ENCODE measurements at places on chromosomes 2 and 18.

GRCh38 chr2:216415541-216415940, 3.3 kb downstream of the SMARCAL1 start:
- no peak for DNase-seq

- no peak for DNase-seq
Measured at GRCh38 chr2:222447131-222447530, 22.8 kb downstream of the SGPP2 start.

DNA sequence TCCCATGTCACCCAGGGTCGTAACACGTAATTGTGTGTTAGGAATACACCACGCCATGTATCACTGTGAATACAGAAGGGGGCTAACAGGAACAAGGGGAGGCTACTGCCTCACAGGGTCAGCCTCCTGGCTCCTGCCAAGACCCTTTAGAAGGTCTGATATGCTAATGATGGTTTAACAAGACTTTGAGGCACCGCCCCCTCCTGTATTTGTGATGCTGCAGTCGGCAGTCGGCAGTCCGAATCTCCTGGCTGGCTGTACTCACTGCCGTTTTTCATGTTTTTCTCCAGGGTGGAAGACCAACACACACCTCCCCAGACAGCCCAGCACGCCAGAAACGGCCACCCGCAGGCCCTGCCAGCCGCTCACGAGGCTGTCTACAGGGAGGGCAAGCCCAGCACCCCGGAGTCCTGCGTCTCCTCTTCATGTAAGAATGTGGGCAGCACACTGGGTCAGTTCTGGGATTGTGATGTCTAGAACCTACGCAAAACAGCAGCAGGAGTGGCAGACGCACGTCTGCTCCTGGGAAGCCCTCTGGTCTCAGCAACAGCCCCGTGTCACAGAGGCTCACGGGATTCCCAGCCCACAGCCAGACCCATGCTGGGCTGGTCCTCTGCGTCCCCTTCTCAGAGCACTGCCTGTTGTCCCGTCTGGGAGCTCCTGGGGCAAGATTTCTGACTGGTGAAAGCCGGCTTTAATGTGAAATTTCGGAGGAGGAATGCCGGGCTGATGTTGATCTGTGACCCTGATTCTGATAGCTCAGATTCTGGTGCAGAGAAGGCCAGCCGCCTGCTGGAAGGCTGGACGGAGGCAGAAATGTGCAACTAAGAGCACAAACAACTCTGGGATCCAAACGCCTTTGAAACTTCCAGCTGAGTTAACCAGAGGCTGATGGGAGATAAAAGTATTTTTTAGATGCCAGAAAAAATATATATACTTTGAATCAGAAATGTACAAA, 39.7 kb upstream of the B3GNT7 start:
- DNase-seq: no peak

- no peak for DNase-seq
Measured at GRCh38 chr2:131035826-131036231, 57.4 kb downstream of the FAM168B start.

GRCh38 chr18:38909972-38910371, 1344.4 kb upstream of the CELF4 start:
- no peak for DNase-seq

DNA sequence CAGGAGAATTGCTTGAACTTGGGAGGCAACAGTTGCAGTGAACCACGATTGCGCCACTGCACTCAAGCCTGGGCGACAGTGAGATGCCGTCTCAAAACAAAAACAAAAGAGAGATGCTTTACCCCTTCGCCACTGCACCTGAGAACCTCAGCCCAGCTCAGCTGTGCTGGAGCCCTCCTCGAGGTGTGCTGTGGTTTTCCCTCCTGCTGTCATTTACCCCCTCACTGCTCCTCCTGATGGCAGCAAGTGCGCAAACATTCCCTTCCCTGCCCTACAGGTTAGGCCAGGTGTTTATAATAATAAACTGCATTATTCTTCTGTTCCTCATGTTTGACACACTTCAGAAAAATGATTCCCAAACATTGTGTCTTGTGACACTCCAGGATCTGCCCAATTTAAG, 8.4 kb downstream of the FBXO36 start:
- no peak for DNase-seq

DNA sequence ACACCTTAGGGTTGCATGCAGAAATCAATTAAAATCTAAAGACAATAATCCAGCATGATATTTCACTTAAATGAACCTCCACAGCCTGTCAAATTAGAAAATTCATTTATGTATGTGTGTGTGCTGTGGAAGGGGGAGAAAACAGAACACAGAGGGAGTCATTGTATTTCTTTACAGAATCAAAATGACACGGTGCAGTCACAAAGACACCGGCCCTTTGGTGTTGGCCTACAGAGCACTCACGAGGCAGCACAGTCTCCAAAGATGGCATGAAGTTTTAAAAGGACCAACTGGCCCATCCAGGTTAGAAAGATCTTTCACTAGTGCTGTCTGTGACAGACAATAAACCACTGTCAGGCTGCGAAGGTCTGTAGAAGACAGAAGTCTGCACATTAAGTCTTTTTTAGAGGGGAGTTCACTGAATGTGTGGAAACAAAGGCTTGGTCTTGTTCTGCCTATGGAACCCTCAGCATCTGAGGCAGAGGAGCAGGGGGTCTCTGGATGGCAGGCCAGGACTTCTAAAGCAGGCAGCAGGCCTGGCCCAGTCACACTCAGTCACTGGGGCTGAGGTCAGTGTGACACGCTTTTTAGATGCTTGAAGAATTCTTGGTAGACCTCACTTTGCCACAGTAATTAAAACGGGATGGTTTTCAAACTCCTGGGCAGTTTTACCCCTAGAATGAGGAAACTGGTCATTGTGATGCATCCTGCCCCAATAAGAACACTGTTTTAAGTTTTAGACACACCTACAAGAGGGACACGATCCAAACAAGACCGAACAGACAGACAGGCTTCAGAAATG, 184.9 kb downstream of the AFF3 start:
- DNase-seq: no peak

DNA sequence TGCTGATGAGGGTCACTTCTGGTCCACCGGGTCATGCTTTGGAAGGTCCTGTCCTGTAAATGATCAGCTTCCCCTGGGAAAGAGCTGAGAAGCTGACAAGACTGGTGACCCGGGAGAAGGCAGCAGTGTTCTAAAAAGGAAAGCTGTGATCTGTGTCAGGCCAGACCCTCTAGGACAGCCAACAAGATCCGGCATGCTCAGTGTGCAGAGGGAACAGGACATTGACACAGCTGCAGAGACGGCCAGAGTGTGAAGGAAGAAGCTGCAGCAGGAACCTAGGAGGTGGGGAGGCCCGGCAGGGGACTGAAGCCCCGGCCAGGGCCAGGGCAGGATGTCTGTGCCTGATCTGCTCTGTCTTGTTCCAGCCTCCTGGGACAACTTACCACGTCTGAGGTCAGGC, 372.7 kb upstream of the ID2 start:
- DNase-seq: no peak

GRCh38 chr2:27494284-27494943, 586 bp downstream of the FNDC4 start:
- DNase-seq: no peak

- DNase-seq: no peak
Measured at GRCh38 chr2:48991415-48992131, 162.7 kb downstream of the FSHR start.

GRCh38 chr2:152815634-152816257, 97.3 kb downstream of the ARL6IP6 start:
- DNase-seq: no peak

DNA sequence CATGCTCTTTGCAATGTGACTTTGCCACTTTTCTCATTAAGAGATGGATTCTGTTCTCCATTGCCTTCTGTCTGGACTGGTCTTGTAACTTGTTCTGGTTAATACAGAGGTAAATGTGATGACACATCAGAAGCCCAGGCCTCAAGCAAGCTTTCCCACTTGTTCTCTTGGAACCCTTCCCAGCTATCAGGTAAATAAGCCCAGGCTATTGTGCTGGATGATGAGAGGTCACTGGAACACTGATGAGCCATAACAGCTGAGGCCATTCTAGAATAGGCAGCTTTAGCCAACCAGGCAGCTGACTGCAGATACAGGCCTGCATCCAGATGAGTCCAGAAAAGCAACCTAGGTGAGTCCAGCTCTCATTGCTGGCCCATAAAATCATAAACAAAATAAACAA, 1007.0 kb upstream of the ACVR2A start:
- DNase-seq: no peak

GRCh38 chr2:102932501-102932900, 170.7 kb downstream of the TMEM182 start:
- DNase-seq: no peak

DNA sequence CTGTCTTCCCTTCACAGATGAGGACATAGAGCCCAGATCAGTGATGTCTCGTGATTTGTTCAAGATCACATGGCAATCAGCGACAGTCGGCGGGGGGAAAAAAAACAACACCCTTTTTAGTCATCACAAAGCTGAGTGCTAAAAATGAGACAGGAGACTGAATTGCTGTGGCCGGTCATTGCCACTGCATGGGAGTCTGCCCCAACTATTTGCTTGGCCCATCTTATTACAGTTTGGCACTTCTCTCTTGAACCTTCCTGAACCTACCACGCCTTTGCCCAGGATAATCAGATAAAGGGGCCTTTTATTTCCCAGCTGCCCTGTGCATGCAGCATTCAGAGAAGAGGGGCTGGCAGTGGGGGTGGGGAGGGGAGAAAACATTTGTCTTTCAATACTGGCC, 42.7 kb downstream of the SETBP1 start:
- DNase-seq: no peak

DNA sequence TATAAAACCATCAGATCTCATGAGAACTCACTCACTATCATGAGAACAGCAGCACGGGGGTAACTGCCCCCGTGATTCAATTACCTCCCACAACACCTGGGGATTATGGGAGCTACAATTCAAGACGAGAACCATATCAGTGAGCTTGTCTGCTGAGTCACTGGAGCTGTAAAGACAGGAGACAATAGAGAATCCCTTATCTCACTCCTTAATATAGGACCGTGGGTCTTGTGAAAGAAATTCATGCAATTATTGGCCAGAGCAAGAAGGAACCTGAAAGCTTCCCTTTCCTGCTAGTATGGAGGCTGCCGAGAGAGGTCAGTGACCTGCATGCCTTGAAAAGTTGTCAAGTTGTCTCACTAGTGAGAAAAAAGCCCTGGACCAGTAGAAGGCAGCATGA, 9.5 kb upstream of the TNFAIP6 start:
- DNase-seq: no peak

DNA sequence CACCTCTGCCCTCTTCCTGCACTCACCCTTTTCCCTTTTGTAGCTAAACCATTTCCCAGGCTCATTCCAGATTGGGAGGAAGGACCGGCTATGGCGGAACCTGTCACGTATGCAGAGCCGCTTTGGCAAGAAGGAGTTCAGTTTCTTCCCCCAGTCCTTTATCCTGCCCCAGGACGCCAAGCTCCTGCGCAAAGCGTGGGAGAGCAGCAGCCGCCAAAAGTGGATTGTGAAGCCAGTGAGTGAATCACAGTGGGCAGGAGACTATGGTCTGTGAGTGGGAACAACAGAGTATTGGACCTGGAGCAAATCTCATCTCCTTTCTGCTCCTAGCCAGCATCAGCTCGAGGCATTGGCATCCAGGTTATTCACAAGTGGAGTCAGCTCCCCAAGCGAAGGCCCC, 35.0 kb upstream of the CYP27A1 start:
- DNase-seq: no peak

GRCh38 chr2:236367506-236368289, 103.5 kb upstream of the ASB18 start:
- DNase-seq: no peak

- DNase-seq: peak; percentile 7
Measured at GRCh38 chr2:147182260-147182659, 662.6 kb upstream of the ACVR2A start.

GRCh38 chr2:107013884-107014283, 127.9 kb upstream of the ST6GAL2 start:
- DNase-seq: no peak

- DNase-seq: no peak
Measured at GRCh38 chr2:181786371-181787228, 104.9 kb upstream of the ITPRID2 start.

DNA sequence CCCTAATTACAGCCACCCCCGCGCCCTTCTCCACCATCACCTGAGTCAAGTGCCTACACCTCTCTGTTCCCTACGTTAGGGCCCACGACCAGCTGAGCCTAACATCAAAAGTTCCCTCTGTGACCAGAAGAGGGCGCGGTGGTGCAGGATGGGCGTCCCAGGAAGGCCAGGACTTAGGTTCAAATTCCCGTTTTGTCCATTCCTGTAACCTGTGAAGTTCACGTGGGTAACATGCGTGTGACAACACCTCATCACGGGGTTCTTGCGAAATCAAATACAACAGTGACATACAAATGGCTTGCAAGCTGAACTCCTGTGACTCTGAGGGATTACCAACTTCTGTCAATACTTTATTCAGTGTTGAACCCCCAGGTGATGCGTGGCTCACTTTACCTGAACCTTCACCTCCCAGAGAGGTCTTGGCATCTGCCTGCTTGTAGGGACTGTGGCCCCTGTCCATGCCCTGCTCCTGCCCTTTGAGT, 207.9 kb downstream of the ARL4C start:
- DNase-seq: peak; percentile 43

DNA sequence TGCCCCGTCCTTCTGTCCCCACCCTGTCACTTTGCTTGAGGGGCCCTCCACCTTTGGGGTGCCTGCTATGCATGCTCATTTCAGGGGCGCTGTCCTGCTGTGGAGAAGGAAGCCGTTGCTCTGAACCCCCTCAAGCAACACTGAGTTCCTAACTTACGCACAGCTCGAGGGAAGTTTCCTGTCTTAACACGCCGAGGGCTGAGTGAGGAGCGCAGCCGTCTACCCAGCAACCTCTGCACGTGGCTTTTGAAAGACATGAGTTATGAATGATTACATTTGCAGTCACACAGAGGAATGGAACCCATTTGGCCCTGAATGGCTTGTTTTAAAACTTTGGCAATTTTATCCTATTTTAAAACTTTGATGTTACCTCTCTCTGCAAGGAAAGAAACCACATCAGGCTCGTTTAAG, 14.0 kb downstream of the RAMP1 start:
- no peak for DNase-seq

DNA sequence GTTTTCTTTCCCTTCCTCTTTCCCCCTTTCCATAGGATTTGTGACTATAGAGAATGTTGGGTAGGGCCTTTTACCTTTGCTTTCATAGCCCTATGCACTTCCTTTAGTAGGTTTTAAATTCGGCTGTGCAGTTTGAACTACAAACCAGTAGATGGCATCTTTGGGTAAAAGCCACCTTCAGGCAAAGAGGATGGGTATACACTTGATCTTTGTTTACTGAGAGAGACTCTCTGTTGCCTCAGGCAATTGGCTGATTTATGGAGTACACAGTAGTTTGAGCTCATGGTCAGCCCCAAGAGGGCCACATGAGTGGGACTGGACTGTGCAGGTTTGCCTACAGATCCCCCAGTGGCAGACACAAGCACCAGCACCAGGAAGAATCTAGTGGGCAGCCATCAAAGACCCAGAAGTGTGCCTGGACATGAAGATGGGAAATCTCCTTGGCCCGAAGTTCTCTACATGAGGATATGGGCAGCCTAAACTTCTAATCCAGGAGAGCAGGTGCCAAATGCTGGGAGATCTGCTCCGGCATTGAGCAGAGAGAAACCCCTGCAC, 1304.3 kb upstream of the DDX18 start:
- no peak for DNase-seq
